Stimulated activated CD4-positive, alpha-beta T cell treated with anti-CD3 and anti-CD28 coated beads, Interleukin-1b, Interleukin-23, amount 100 ng/mL, for 1 hour (primary cell): ENCODE measurements at places on chromosomes 3 and 15.

- no peak for DNase-seq
These were observed 19.4 kb upstream of the SPTBN5 start for GRCh38 chr15:41913256-41913655.

GRCh38 chr3:47909607-47910006 is 106.6 kb downstream of the MAP4 start:
- DNase-seq: no peak

DNA sequence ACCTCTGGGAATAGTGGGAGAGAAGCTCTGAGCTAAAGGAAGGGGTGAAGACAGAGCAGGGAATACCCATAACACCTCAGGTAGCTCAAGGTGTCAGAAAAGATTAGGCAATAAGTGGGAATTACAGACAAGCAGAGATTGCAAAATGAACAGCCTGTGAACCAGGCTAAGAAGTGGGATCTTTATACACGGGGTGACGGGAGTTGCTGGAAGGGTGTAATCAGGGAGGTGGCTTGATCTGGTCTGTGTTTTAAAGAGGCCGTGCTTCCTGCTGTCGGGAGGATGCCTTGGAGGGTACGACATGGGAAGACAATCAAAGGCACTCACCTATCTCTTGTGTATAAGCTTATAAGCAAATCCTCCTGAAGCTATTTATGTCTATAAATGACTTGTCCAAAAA is 216.3 kb downstream of the CLSTN2 start:
- DNase-seq: no peak

- no peak for DNase-seq
These were observed 1.9 kb downstream of the TF start for GRCh38 chr3:133747907-133748639.

DNA sequence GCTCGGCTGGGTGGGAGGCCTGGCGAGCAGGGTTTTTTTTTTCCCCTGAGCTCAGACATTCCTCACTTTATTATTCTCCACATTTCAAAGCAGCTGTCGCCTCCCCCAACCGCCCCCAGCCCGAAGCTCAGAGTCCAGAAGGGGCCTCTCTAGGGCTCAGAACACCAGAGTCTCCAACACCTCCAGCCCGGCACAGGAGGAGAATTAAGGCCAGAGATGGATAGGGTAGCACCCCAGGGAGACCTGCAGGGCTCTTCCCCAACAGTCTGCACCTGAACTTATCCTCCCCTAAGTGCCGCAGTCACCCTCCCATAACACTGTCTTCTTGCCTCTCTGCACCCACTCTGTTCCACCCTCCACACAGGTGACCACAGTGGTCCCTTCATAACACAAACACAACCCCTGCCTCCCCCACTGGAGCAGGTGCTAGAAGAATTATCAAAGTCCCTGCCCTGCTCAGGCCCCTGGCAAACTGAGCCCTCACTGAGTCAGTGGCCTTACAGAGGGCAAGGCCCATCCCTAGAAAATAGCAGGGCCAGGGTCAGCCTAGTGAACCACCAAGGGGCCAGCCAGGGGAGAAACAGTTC is 14.1 kb downstream of the MYL3 start:
- DNase-seq: no peak

- no peak for DNase-seq
These were observed 222.8 kb downstream of the PTPRG start for GRCh38 chr3:61783993-61784718.

GRCh38 chr3:21754839-21755238 is 3.8 kb upstream of the ZNF385D start:
- DNase-seq: no peak

DNA sequence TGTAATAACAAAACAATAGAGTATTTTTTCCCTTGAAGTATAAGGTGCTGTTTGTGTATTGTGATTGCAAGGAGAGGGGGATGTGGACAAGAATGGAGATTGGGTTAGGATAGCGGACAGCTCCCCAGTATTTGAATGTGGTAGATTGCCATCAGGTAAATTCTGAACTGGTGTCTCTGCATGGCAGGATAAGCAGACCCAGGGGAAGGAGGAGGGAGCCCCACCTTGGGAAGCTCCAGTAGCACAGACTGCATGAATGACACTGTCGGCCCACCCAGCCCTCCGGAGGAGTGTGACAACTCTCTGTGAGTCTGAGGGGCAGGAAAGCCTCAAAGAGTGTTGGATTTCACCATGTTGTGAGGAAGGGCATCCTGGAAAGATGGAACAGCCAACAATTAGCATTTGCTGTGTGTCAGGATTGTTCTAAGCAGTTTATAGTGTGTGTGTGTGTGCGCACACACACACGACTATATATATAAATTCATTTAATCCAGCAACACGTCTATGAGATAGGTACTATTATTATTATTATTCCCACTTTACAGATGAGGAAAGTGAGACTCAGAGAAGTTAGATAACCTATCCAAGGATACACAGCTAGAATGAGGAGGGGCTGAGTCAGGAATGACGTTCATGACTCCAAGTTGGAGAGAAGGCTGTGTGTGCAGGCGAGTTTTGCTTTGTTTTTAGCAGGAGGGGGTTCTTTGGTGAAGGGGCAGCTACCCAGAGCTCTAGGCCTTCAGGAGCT is 63.4 kb upstream of the LCTL start:
- no peak for DNase-seq

DNA sequence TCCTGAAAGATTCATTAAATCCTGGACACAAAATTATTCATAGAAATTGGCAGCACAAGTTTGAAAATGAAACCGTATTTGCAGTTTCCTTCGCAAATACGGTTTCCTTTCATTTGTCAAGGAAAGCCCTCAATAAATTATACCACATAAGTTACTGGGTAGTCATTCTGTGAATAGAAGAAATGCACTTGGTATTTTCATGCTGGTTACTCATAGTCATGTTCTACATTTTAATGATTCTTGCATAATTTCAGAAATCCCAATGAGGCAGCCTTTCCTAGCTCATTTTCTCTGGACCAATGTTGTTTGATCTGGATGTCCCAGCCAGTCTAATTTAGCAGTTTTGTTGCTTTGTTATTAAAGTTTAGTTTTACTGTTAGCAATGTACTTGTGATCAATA is 43.2 kb downstream of the MINAR1 start:
- DNase-seq: no peak

GRCh38 chr3:31917303-31918005 is 63.6 kb downstream of the OSBPL10 start:
- no peak for DNase-seq

DNA sequence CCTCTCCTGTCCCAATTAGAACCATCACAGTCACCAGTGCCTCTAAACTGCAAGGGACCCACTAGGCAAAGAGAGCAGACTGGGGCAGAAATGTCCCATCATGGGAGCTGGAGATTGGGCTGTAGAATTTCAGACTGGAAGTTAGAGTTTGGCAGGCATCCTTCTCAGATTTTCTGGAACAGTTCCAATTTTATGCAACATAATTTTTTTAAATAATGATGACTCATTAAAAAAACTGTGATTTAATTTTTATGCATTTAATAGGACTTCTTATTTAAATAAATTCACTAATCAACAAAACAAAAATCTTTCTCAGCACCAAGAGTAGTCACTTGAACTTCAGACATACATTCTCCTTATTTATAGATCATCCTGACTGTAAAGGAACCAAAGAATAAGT is 84.6 kb upstream of the SLC7A14 start:
- DNase-seq: no peak

DNA sequence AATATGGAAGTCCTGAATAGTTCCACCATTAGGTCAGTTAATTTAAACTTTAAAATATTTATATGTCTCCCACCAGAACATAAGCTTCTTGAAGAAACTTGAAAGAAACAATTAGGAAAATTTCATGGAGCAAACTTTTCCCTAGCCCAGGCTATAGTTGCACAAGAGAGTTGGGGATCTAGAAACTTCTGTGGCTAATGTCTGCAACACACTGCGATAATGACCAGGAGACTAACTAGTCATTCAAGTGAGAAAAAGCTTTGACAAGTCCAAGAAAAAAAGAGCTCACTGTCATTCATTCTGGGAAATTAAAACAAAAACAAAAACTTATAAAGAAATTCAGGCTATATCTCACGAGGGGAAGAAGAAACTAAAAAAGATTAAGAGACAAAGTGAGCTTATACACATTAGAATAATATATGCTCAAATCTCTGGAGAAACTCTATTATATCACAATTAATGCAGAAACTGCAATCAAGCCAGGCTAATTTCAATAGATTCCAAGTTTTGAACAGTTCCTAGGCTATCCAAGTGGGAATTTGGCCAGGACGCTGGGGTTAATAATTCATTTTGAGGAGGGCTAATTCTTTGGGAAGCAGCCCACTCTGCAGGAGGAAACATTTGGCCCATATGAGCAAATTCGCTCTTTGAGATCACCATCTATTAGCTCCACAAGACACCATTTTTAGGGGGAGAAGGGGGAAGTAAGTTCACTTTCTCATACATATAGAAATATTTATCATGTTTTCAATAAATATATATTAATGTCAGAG is 134.6 kb downstream of the MEIS2 start:
- no peak for DNase-seq
